ENCODE measurements at places on chromosomes 7 and 10.

DNA sequence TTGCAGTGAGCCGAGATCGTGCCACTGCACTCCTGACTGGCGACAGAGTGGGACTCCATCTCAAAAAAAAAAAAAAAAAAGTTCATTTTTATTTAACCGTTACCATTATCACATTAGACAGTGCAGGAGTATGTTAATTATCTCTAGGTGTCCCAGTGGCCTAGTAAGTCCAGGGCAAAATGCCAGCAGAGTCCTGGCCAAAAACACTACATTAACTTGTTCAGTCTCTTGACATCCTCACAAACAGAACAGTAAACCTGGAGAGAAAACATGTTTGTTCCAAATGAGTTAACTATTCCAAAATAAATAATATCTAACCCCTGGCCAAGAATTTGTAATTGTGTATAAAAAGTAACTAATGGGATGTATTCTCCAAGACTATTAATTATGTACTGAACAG is 43.2 kb downstream of the PTPRZ1 start:
- DNase-seq: no peak

GRCh38 chr7:112855227-112855626 is 65.0 kb upstream of the TMEM168 start:
- DNase-seq: peak; percentile 5

GRCh38 chr7:104818961-104819880 is 194.8 kb upstream of the KMT2E start:
- DNase-seq: no peak

DNA sequence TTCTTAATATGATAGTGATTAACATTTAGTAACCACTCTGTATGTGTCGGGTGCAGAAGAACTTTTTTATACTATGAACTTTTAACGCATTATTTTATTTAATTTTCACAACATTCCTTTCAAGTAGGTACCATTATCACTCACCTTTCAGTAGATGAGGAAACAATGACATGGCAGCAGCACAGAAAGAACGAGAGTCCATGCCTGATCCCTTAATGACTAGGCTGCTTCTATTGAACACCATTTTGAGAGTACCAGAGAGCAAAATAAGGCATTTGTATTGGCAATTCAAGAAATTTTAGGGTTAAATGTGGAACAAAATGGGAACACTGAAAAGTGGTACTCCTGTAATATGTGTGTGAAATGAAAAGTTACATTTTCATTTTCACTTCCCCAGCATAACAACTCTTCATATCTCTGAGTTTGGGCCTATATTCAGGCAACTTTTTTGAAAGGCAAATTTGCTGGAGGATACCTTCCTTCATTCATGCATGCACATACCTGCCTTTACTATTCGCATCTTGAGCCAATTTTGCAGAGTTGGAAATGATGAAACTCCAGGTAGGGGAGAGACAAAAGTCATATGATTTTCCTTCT is 12.8 kb downstream of the LRRN3 start:
- no peak for DNase-seq

DNA sequence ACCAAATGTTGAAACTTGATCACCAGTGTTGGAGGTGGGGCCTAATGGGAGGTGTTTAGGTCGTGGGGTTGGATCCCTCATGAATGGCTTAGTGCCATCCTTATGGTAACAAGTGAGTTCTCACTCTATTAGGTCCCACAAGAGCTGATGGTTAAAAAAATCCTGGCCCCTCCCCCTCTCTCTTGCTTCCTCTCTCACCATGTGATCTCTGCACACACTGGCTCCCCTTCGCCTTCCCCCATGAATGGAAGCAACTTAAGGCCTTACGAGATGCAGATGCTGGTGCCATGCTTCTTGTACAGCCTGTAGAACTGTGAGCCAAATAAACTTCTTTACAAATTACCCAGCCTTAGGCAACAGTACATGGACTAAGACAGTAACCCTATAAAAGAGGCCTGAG is 62.7 kb downstream of the PPP1R3C start:
- DNase-seq: no peak

DNA sequence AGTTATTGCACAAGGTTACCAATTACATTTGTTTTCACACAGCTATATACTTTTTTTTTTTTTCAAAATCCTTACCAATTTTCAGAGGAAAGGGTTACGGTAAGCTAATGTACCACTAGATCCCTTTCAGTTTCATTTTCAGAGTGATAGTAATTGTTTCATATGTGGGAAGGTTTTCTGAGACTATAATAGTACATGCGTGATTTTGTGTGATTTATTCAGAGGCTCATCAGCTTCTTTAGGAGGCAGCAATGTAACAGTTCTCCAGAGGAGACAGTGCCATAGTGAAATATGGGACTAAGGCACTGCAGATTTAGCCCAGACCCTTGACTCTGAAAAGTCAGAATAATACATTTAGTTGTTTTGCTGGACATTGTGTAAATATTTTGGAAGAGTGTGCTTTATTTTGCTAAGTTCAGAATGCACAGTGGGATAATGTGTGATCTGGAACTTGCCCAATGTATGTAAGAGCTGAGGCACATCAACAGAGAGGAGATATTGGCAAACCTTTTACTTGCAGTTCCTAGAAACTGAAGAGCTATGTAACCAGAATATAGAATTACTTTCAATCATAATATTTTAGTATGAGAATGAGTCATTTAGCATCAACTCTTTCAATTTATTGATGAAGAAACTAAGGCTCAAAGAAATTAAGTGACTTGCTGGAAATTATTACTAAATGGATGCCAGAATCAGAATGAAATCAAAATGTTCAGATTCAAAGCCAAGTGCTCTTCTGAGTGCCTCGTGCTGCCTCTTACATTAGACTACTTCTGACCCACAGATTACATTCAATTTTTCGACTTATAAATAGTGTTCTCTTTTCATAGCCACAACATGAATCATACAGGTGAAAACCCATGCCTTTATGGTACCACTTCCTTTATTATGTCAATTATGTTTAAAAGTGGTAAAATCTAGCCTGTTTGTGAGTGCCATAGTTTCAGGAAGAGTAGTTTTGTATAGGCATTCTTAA is 207.7 kb upstream of the TEX47 start:
- no peak for DNase-seq

- no peak for DNase-seq
These were observed 15.3 kb downstream of the EPHB6 start for GRCh38 chr7:142870147-142870559.

GRCh38 chr10:14562218-14563075 is 212.2 kb downstream of the FAM107B start:
- no peak for DNase-seq

GRCh38 chr10:90965720-90966119 is 44.8 kb upstream of the ANKRD1 start:
- DNase-seq: no peak

GRCh38 chr10:36703179-36703578 is 422.2 kb upstream of the ANKRD30A start:
- no peak for DNase-seq

GRCh38 chr7:121824276-121824675 is 48.7 kb upstream of the PTPRZ1 start:
- DNase-seq: no peak

DNA sequence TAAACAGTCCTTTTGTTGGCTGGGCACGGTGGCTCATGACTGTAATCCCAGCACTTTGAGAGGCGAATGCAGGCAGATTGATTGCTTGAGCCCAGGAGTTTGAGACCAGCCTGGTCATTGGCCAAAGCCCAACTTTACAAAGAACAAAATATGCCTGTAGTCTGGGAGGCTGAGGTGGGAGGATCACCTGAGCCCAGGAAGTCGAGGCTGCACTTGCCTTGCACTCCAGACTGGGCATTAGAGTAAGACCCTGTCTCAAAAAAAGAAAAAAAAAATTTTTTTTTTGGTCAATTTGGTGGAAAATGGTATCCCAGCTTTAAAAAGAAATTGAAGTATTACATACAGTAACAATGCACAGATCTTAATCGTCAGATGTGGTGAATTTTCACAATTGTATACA is 4.8 kb downstream of the GLRX3 start:
- no peak for DNase-seq

DNA sequence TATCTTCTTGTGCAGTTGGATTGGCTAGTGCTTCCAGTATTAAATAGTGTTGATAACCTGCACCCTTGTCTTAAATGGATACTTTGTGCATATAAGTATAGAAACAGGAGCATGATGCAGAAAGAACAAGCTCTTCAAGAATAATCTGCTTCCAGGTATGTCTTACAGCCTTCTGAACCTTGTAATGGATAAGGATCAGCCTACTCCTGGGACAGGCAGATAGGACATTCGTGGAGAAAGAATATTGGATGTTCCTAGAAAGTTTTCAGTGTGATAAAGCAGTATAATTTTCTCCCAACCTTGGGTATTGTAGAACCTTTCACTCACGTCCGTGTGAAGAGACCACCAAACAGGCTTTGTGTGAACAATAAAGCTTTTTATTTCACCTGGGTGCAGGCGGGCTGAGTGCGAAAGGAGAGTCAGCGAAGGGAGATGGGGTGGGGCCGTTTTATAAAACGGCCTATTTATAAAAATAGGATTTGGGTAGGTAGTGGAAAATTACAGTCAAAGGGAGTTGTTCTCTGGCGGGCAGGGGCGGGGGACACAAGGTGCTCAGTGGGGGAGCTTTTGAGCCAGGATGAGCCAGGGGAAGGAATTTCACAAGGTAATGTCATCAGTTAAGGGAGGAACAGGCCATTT is 27.2 kb downstream of the C1GALT1 start:
- DNase-seq: no peak

GRCh38 chr7:6175645-6176044 is 96.8 kb downstream of the CYTH3 start:
- DNase-seq: no peak

DNA sequence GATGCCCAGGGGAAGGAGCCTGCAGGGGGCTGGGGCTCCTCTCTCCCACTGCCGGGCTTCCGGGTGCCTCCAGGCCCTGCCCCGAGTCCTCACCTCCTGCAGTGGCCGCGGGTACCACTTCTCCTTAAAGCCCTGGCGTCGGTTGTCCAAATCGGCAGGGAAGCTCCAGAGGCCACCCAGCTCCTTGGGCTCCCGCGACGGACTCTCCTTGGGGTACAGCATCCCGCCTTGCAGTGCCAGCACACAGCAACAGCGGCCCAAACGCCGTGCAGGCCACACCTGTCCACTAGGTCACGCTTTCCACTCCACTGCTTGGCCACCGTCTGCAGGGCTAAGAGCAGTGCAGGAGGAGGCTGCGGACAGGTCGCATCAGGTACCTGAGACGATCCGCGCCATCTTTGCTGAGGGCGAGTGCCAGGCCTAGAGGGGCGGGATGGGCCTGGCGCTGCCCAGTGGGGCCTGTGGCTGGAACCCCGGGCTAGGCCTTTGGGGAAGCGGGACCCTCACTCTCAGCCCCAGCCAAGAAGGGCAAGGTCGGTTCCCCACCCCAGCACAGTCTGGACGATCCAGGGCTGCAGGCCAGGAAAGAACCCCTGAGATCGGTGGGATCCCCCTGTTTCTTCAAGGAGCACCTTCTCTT is 47.7 kb upstream of the ZNF479 start:
- no peak for DNase-seq

DNA sequence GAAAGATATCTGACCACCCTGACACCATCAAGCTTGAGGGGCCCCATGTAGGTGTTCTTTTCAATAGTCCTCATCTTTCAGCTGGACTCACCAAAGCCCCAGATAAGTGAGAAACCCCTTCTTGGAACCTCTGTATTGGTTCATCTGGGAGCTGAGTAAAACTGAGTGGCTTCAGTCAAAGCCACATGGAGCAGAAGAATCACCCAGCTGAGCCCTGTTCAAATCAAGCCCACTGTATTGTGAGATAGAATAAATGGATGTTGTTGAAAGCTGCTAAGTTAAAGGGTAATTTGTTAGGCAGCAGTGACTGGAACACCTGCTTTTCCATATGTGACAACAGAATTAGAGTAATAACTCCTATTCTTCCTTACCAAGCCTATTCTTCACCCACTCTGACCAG is 64.8 kb upstream of the SDK1 start:
- DNase-seq: no peak

DNA sequence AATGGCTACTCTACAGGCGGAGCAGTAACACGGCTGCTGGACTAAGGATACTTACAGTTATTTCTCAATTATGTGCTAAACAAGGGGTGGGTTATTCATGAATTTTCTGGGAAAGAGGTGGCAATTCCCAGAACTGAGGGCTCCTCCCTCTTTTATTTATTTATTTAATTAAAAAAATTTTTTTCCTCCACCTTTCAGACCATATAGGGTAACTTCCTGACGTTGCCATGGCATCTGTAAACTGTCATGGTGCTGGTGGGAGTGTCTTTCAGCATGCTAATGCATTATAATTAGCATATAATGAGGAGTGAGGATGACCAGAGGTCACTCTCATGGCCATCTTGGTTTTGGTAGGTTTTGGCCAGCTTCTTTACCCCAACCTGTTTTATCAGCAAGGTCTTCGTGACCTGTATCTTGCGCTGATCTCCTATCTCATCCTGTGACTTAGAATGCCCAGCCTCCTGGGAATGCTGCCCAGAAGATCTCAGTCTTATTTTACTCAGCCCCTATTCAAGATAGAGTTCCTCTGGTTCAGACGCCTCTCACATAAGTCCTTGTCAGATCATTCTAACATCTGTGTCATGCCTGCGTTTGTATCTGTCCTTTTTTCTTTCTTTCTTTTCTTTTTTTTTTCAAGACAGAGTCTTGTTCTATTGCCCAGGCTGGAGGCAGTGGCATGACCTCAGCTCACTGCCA is 15.9 kb upstream of the STOX1 start:
- DNase-seq: no peak

DNA sequence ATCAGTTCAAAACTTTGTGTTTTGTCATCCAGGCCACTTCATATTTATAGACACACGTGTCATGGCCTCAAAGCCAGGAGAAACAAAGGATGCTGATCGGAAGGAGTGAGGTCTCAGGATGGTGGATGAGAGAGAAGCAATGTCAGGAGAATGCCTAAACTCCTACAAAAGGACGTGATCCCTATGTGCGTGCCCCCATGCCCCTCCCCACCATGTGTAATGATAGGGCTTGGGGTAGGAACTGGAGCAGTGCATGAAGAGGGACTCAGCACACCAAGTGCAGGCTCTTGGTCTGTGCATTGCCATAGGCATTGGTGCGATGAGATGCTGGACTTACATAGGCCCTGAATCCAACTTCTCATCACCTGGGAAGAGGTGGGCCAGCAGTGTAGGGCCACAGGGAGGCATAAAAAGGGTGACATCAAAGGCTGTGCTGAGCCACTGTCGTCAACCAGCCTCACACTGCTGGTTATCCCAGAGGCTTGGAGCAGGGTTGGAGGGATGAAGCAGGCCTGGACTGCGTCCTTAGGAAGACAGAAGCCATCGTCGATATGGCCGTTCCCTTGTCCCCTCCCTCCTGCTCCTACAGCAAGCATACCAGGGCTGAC is 46.9 kb upstream of the GDF10 start:
- DNase-seq: no peak

- DNase-seq: no peak
These were observed 148.0 kb downstream of the HGF start for GRCh38 chr7:81621893-81622292.

GRCh38 chr10:73537288-73537687 is 41.5 kb upstream of the PPP3CB start:
- DNase-seq: peak; percentile 48

- DNase-seq: no peak
These were observed 25.3 kb upstream of the CBLL1 start for GRCh38 chr7:107718456-107719193.

GRCh38 chr10:79146611-79147130 is 77.9 kb downstream of the ZMIZ1 start:
- peak; percentile 67 for DNase-seq
